Muscle of arm (tissue), 14 donors: ENCODE measurements at places on chromosomes 12 and 14. TPM values are rescaled to one million over a fixed set of nuclear protein-coding genes. Genes with fewer than 3 reads are reported as not detected.

The WIF1 gene
- 3.1 TPM for polyA plus RNA-seq

The SYT1 gene
- polyA plus RNA-seq = 2.5 TPM

The SELPLG gene
- 4.4 TPM for polyA plus RNA-seq

GRCh38 chr12:19954163-19954562 is 414.2 kb upstream of the PDE3A start:
- DNase-seq = no peak

GRCh38 chr12:45368841-45369489 is 153.1 kb downstream of the ANO6 start:
- no peak for DNase-seq

The LTBP2 gene
- polyA plus RNA-seq = 14.9 TPM

- DNase-seq = no peak
Measured at GRCh38 chr14:65096323-65097089, 5.8 kb downstream of the MAX start.

The NFKBIA gene
- polyA plus RNA-seq = 51.2 TPM

The CYP27B1 gene
- polyA plus RNA-seq = 1.2 TPM

GRCh38 chr14:22646570-22647254 is 2.6 kb upstream of the OR6J1 start:
- DNase-seq = no peak

The NKX2-1 gene
- polyA plus RNA-seq = not detected
